ENCODE measurements at places on chromosomes 3 and 15. TPM values are rescaled to one million over a fixed set of nuclear protein-coding genes. Genes with fewer than 3 reads are reported as not detected.

STAB1 gene
- total RNA-seq = 0.20 TPM

CCDC9B gene
- total RNA-seq = 1.4 TPM

SKOR1 gene
- 0.25 TPM for total RNA-seq

FAM107A gene
- not detected for total RNA-seq

GJD2 gene
- not detected for total RNA-seq

AMIGO3 gene
- total RNA-seq = not detected

ZPLD1 gene
- not detected for total RNA-seq

ITGB5 gene
- 1.1 TPM for total RNA-seq

DNA sequence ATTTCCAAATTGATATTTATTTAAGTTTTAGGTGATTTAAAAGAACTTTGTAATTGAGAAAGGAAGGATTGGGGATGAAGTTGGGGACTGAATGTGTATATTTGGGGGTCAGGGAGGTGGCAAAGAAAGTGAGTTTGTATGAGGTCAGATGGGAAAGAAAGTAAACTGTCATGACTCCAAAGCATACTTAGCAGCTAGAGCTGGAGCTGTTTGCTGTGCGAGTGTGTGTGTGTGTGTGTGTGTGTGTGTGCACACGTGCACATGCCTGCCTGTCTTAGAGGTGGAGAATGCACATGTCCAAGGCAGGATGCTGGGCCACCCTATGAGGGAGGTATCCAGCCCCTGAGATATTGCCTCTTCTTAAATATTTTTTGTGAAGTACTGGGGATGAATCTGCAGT, 21.0 kb downstream of the BOC start:
- no peaks in the 10 kb centered on the region for H3K4me1 ChIP-seq
- H3K27me3 ChIP-seq = no peaks in the 10 kb centered on the region
- H3K4me3 ChIP-seq = no peak overlapping the region
- H3K36me3 ChIP-seq = no peaks in the 10 kb centered on the region

GRCh38 chr3:148757238-148758215, 59.8 kb downstream of the AGTR1 start:
- H3K4me1 ChIP-seq = no peaks in the 10 kb centered on the region
- no peaks in the 10 kb centered on the region for H3K36me3 ChIP-seq
- no peak overlapping the region for H3K4me3 ChIP-seq
- no peaks in the 10 kb centered on the region for H3K27me3 ChIP-seq
- DNase-seq = no peak

DNA sequence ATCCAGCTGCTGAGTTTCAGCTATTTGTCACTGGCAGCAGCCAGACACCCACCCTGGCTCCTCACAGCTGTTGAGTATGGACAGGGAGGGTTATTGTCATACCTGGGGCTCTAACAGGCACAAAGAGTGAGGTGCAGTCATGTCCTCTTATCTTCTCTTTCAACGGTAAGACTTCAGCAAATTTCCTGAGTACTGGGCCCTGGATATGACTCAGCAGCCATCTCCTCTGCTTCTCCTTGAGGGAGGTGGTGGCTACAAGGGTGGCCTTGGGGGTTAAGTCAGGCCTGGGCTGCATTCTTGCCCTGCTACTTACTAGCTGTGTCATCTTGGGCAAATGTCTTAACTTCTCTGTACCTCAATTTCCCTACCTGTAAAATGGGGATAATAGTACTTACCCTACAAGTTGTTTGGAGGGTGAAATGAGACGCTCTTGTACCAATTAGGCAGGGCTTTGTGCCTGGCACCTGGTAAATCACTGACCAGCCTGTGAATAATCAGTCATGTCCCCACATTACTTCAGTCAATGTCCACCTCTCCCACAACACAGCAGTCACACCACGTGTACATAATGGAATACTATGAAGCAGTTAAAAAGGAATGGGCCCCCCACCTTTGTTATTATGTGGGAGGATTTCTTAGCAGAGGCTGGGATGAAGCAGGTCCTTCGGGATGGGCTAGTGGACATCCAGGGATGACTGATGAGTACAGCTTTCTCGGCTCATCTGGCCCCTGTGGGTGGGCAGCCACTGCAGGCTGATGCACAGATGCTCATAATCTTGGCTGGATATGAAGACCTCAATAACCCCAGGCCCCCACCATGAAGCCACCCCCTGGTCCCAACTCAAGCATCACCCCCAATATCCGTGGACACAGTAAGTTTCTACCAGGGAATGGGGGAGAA, 528.8 kb downstream of the SHQ1 start:
- H3K4me1 ChIP-seq = no peaks in the 10 kb centered on the region
- no peaks in the 10 kb centered on the region for H3K27me3 ChIP-seq
- no peak overlapping the region for H3K27ac ChIP-seq
- no peaks in the 10 kb centered on the region for H3K36me3 ChIP-seq
- H3K4me3 ChIP-seq = no peak overlapping the region

DNA sequence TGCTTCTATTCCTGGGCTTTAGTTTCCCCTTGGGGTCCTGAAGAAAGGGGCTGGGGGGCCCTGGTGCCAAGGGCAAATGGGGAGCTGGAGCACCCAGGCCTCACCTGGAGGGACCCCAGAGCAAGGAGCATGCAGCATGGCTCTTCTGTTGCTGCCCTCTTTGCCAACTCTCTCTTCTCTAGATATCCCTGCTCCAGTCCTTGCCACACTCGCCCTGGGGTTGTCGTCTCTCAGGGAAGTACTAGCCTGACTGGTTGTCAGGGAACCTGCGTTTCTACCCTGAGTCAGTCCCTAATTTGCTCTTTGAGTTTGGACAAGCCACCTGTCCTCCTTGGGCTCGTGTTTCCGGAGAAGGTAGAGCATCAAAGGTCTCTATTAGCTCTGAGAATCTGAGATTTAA, 63.7 kb upstream of the UBE2Q2 start:
- no peaks in the 10 kb centered on the region for H3K36me3 ChIP-seq
- H3K27me3 ChIP-seq = peaks cover 6% of the 10 kb centered on the region
- H3K4me1 ChIP-seq = peaks cover 16% of the 10 kb centered on the region
- H3K4me3 ChIP-seq = no peak overlapping the region
- no peak for DNase-seq

DNA sequence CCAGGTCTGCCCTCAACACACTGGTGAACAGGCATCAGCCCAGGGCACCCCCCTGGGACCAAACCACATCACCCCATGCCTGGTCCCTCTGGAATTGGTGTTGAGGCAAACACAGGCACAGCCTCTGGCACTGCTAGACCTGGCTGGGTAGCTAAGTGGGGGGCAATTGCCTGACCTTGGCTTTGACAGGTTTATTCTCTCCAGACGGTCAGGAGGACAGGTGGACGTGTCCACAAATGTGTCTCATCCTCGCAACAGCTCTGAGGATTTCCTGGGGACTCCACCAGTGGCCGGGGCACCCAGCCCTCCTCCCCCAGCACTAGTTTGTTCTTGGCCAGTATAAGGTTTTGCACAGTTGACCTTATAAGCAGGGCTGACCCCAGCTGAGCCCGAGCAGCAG, 31.3 kb downstream of the TKT start:
- peaks cover 4% of the 10 kb centered on the region for H3K4me1 ChIP-seq
- H3K27me3 ChIP-seq = no peaks in the 10 kb centered on the region

DNA sequence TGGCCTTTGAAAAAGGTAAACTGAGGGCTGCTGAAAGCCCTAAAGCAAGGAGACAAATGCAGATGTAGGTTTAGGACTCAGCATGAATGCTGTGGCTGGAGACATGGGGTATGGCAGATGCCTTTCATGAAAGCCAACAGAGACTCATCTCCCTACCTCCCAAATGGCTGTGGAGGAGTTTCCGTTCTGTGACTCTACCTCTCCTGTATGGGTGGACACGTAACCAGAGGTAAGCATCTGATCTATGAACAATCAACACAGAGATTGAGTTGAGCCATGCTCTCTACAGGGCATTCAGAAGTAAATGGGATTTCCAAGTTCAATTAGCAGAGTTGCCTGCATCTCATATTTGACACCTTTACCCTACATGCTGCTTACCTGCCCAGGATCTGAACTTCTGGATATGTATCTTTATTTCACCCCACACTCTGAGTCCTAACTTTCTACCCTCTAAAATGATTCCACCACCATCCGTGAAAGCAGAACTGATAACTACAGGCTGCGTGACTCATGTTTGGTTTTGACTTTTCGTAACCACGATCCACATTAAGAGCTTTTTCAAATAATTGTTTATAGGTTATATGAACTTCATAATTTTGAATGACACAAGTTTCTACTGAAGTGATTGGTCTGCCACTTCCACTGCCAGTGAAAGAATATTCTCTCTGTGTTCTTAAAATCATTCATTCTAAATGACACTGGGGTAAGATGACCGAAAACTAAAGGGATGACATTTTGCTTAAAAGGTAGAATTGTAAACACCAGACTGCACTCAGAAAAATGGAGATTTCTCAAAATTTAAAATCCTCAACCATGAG, 1058.7 kb downstream of the FHIT start:
- peaks cover 10% of the 10 kb centered on the region for H3K36me3 ChIP-seq
- peaks cover 2% of the 10 kb centered on the region for H3K27me3 ChIP-seq
- H3K27ac ChIP-seq = peak overlapping the region; percentile 70
- no peak overlapping the region for H3K4me3 ChIP-seq
- DNase-seq = peak; percentile 64

GRCh38 chr3:182596676-182597410, 196.5 kb upstream of the ATP11B start:
- DNase-seq = no peak
- no peaks in the 10 kb centered on the region for H3K4me1 ChIP-seq
- no peak overlapping the region for H3K27ac ChIP-seq
- H3K36me3 ChIP-seq = no peaks in the 10 kb centered on the region

DNA sequence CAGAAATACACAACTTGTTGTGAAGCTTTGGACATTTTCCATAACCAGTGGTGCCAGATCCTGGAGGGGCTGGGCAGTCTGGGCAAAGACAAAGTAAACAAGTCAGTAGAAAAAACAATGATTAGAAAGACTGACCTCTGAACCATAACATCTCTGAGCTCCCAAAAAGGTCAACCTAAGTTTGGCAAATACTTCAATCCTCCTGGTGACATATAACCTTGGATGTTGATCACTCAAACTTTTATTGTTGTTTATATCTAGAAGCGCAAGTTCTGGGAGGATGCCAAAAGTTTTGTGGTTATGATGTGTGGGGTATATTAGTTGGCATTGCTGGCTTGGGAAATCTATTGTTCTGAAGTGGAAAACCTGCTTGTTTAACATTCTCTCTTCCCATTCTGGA, 257.7 kb downstream of the DIPK2A start:
- DNase-seq = no peak
- H3K27me3 ChIP-seq = peaks cover 7% of the 10 kb centered on the region
- no peak overlapping the region for H3K27ac ChIP-seq

GRCh38 chr3:99713440-99713839, 75.0 kb downstream of the COL8A1 start:
- H3K4me1 ChIP-seq = no peaks in the 10 kb centered on the region
- no peak overlapping the region for H3K27ac ChIP-seq
- H3K4me3 ChIP-seq = no peak overlapping the region
- H3K27me3 ChIP-seq = peaks cover 3% of the 10 kb centered on the region
- DNase-seq = no peak
- no peaks in the 10 kb centered on the region for H3K36me3 ChIP-seq

DNA sequence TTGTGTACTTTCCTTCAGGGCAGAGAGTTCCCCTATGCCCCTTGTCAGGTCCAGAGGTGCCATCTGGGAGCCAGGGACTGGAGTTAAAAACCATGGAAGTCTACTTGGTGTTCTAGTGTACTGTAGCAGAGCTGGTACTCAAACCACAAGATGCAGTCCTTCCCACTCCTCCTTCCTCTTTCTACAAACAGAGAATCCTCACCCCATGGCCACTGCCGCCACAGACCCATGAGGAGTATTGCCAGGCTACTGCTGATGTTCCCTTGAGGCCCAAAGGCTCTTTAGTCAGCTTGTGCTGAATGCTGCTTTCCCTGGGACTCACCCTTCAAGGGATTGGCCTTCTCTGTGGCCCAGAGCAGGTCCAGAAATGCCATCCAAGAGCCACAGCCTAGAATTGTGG, 229.2 kb upstream of the ZPLD1 start:
- peaks cover 1% of the 10 kb centered on the region for H3K36me3 ChIP-seq
- no peak overlapping the region for H3K27ac ChIP-seq
- H3K4me3 ChIP-seq = no peak overlapping the region
- no peaks in the 10 kb centered on the region for H3K4me1 ChIP-seq
- H3K27me3 ChIP-seq = peaks cover 1% of the 10 kb centered on the region

- no peaks in the 10 kb centered on the region for H3K27me3 ChIP-seq
- no peaks in the 10 kb centered on the region for H3K36me3 ChIP-seq
- no peak overlapping the region for H3K27ac ChIP-seq
- DNase-seq = no peak
- H3K4me1 ChIP-seq = no peaks in the 10 kb centered on the region
These were observed 33.3 kb upstream of the FLNB start for GRCh38 chr3:57974796-57975388.

- no peak overlapping the region for H3K27ac ChIP-seq
- no peaks in the 10 kb centered on the region for H3K27me3 ChIP-seq
- DNase-seq = no peak
- H3K36me3 ChIP-seq = peaks cover 3% of the 10 kb centered on the region
- H3K4me3 ChIP-seq = no peak overlapping the region
These were observed 123.4 kb downstream of the EEFSEC start for GRCh38 chr3:128276577-128277183.

DNA sequence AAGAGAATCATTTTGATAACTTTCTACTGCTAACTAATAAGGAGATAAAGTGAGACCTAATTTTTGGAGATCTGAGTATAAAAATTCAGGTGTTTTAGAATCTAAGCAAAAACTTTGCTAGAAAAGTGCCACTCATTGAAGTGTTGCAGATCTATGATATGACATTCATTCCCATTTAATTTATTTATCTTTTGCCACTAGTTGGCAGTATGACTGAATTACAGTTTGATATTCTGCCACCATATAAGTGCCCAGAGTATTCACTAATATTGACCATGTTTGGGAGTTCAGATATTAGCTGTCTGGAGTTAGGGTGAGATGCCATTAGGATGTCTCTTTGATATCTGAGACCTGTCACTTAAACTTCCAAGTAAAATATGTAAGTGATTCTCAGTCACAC, 251.3 kb upstream of the GBE1 start:
- H3K27me3 ChIP-seq = no peaks in the 10 kb centered on the region
- no peaks in the 10 kb centered on the region for H3K4me1 ChIP-seq
- DNase-seq = no peak
- H3K36me3 ChIP-seq = no peaks in the 10 kb centered on the region
- H3K4me3 ChIP-seq = no peak overlapping the region

GRCh38 chr15:69275933-69276560, 22.7 kb upstream of the PAQR5 start:
- H3K4me1 ChIP-seq = no peaks in the 10 kb centered on the region
- H3K27me3 ChIP-seq = peaks cover 2% of the 10 kb centered on the region
- H3K27ac ChIP-seq = no peak overlapping the region
- no peaks in the 10 kb centered on the region for H3K36me3 ChIP-seq
- DNase-seq = no peak
- no peak overlapping the region for H3K4me3 ChIP-seq

Data from activated CD8-positive, alpha-beta T cell treated with anti-CD3 and anti-CD28 coated beads for 36 hours (primary cell).